Spleen (tissue), 13 donors: ENCODE measurements at places on chromosomes 16 and 17.

GRCh38 chr17:37310940-37311339 is 64.8 kb upstream of the C17orf78 start:
- no peak for DNase-seq

DNA sequence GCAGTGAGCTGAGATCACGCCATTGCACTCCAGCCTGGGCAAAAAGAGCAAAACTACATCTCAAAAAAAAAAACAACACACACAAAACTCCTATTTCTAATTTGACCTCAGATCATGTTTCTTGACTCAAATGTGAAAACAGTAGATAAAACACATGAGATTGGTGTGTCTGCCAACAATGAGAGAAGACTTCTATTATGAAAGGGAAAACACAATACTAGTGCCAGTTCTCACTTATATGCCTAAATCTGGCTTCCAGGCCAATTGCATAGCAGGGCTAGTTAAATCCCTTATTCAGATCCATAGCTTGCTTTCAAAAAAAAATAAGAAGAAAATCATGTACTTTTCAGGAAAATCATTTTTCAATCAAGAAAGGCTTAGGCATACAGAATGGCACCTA is 39.4 kb downstream of the AP1G1 start:
- DNase-seq, result no peak

DNA sequence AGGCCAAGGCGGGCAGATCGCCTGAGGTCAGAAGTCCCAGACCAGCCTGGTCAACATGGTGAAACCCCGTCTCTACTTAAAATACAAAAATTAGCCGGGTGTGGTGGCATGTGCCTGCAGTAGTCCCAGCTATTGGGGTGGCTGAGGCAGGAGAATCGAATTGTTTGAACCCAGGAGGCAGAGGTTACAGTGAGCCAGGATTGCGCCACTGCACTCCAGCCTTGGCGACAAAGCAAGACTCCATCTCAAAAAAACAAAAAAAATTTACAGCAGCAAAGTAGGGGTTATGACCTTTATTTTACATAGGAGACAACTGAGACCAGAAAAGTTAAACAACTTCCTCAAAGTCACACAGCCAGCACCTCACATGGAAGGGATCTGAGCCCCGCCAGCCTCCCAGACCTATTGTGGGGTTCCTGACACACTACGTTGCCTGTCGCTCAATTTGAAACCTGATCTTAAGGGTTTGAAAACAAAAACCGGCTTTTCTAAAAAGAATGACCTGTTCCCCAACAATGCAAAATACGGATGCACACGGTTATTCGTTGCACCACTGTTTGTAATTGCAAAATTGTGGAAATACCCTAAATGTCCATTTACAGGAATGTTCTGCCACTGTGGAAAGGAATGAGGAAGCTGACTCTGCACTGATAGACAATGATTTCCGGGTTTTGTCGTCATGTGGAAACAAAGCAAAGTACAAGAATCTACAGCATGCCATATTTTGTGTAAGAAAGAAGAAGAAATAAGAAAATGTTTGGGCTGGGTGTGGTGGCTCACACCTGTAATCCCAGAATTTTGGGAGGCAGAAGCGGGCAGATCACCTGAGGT is 77.2 kb downstream of the CNGB1 start:
- no peak for DNase-seq

GRCh38 chr16:13298666-13299065 is 397.3 kb downstream of the SHISA9 start:
- no peak for DNase-seq

DNA sequence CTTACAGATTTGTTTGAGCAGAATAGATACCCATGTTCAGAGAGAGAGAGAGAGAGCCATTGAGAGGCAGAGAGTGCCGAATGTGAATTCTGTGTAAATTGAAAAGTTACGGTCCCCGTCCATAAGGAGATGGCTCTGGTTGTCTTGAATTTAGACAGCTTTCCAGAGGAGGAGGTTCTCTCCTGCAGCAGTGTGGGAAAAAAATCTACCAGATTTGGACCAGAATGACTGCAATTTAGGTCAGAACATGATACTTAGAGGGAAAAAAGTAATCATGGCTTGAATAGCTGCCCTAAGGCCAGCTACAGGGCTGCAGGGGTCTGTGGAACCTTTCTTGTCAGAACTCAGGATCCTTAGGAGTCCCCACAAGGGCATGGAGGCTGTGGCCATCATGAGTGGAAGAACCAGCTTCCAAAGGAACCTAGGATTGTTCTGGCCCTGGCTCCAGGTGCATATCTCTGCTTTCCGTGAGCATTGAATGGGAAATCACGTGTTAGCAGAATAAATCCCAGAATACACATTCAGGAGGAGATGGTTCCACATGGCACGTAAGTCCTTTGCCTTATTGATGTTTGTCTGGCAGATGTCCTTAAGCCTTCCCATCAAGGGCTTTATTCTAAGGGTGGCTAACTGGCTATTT is 13.0 kb downstream of the PITPNC1 start:
- DNase-seq, result no peak

DNA sequence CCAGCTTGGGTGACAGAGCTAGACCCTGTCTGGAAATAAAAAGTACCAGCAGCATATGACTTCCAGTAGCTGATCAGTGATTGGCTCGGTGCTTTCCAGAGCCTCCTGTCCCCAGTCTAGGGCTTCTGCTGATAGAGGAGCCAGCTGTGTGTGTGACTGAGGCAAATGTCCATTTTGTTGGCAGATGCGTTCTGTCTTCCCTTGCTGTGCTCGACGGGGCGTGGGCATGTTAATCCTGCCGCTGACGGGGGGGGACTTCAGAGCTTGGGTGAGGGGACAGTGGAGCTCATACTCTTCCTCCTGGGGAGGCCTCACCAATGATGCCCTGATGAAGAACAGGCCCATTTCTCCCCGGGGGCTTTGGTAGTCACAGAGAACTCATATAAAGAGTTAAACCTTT is 14.6 kb downstream of the KCTD2 start:
- DNase-seq, result no peak

DNA sequence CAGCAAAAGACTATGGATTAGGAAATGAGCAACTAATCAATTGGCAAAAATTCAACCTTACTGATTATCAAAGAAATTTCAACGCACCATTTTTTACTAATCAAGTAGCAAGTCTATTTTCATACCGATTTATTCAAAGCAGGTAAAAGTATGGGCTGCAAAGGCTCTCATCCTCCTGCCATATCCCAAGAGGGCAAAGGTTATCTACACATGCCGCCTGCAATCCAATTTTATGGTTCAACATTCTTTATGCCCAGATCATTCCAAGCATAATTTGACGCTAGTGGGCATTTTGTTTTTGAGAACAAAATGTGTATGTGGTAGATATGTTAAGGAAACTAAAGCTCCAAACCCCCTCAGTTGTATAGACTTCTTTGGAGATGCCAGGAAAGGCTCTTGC is 270.6 kb downstream of the MAF start:
- no peak for DNase-seq

DNA sequence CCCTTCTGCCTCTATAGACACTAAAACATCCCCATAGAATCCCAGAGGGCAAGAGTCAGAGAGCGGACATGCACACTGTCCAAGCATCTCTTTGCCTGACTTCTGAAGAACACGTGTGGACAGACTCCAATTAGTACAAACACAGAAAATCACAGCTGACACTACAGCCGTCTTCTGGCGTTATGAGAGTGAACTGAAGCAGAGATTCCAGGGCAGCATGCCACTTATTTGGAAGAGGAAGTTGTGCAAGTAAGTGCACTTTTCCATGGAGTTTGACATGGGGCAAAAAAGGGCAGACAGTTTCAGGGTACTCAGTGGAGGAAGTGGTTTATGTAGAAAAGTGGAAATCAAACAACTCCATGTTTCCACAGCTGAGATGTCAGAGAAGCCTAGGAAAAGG is 16.8 kb upstream of the ZNF287 start:
- DNase-seq, result no peak

GRCh38 chr16:8646326-8647053 is 25.0 kb downstream of the METTL22 start:
- DNase-seq, result peak; percentile 59
